Effector memory CD4-positive, alpha-beta T cell (primary cell): ENCODE measurements at places on chromosomes 6 and 20.

DNA sequence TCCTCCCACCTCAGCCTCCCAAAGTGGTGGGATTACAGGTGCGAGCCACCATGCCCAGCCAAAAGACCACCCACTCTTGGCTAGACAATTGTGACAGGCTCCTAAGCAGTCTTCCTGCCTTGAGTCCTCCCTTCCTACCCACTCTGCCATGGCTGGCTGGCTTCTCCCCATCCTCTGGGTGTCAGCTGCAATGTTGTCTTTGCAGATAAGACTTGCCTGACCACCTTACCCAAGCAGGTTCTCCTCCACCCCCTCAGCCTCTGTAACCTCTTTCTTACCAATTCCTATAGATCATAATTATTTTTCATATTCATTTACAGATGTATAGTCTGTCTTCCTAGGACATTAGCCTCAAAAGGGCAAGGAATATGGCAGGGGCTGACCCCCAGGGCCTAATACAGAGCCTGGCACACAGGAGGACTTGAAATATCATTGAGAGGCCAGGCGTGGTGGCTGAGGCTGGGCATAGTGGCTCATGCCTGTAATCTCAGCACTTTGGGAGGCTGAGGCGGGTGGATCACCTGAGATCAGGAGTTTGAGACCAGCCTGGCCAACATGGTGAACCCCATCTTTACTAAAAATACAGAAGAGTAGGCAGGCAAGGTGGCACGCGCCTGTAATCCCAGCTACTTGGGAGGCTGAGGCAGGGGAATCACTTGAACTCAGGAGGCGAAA is 28.7 kb upstream of the SPAG4 start:
- DNase-seq, result no peak

- DNase-seq, result no peak
These were observed 1.9 kb downstream of the GCNT2 start for GRCh38 chr6:10522929-10523573.

DNA sequence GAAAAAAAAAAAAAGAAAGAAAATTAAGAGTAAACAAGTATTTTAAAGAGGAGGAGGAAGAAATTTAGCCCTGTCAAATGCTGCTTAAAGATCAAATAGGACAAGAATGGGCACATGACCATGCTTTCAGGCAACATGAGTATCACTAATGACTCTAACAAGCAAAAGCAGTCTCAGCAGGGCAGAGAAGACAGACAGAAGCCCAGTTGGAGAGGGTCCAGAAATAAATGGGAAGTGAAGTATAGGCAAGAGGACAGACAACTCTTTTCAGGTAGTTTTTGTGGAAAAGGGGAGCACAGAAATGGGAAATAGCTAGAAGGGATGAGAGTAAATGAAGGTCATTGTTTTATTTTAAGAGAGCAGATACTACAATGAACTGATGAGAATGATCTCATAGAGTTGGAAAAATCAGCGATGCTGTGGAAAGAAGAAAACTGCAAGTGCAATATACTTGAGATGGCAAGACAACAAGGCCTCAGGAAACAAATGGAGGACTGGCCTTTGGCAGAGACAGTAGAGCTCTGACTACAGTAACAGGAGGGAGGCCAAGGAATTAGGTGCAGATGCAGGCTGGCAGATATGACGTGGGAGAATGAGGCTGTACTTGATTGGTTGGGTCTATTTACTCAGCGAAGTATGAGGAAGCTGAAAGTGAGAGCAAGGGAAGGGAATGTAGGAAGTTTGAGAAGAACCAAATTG is 40.3 kb downstream of the KIF6 start:
- no peak for DNase-seq

GRCh38 chr6:69732640-69733039 is 64.2 kb downstream of the LMBRD1 start:
- no peak for DNase-seq

- no peak for DNase-seq
These were observed 165.7 kb upstream of the AFDN start for GRCh38 chr6:167660944-167661551.

DNA sequence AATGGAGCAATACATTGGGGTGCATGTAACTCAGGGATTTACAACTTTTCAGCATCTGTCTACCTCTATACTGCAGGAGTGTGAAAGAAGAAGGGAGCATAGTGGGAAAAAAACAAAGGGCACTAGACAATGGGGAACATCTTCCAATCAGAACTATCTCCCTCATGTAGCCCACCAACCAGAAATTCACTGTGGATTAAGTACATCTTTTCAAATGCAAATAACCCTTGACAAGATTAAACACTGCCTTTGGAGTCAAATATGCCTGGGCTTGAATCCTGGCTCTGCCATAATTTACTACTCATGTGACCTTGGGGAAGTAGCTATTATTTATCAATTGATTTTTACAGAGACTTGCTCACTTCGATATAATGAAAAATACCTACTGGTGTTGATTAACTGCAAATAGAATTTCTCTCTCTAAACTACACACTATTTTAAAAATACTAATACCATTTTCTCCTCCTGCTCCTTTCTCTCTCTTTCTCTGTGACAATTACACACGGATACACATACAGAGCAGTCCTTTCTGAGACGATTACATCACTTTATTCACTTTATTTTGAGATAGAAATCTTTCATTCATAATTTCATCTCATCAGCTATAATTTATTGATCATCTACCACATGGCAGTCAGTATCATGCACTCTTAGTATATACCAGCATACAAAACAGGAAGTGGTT is 783.7 kb downstream of the FRK start:
- no peak for DNase-seq

DNA sequence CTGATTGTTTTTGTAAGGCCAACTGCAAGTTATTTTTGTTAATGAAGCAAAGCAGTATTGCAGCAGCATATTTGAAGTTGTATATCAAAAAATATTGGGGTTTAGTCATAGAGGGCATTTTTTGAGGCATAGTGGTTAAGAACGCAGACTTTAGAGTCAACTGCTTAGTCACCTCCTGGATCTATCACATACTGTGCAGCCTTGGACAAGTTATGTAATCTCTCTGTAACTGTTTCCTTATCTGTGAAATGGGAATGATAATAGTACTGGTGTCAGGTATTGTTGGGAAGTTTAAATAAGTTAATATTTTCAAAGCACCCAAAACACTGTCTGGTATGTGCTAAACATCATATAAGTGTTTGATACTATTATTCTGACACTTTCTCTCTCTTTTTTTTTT is 27.2 kb upstream of the EFHC1 start:
- no peak for DNase-seq

- no peak for DNase-seq
These were observed 10.9 kb upstream of the RAB32 start for GRCh38 chr6:146532702-146533101.

DNA sequence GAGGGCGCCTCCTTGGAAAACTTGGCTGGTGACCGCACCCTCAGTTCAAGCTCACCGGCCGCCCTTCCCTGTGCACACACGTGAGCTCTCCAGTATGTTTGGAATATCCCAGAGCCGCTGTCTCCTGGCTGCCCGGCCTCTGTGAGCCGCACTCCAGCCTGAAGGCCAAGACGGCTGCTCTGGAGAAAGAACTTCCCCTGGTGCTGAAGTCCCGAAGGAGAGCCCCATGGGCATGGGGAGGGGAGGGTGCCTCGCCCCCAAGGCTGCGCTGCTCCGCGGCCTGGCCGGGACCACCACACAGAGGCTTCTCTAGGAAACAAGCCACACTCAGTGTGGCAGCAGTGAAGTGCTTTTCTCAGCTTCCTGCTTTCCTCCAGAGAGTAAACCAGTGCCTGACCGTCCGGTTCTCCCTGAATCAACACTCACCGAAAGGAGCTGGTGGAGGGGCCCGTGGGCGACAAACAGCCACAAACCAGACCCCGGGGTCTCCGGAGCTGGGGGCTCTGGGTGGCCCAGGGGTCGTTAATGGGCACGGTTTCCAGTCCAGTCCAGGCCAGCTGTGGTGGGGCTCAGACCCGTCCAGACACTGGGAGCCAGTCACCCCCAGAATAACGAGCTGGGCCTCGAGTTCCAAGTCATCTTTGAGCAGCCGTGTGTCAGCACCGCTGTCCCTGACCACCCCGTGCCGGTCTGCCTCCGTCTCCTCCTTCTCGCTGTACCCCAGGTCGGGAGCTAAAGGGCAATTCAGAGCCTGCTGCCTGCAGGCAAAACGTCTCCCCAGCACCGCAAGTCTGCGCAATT is 87.4 kb upstream of the BHLHE23 start:
- no peak for DNase-seq

DNA sequence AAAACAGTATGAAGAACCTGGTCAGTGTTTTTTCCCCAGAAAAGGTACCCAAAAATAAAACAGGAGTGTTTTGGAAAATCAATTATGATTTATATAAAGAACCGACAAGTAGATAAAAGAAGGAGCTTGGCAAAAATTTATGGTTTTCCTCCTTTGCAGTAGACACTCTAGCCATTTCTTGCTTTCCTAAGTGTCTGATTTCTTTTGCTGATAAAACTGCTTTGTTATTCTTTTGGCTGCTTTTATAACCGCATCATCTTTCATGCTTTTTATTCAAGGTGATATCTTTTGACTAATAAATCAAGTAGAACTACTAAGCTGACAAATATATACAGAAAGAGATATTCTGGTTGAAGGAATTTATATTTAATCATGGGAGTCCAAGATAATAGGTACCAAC is 16.6 kb downstream of the ATG5 start:
- no peak for DNase-seq
